ENCODE measurements at places on chromosomes 3 and 15.

DNA sequence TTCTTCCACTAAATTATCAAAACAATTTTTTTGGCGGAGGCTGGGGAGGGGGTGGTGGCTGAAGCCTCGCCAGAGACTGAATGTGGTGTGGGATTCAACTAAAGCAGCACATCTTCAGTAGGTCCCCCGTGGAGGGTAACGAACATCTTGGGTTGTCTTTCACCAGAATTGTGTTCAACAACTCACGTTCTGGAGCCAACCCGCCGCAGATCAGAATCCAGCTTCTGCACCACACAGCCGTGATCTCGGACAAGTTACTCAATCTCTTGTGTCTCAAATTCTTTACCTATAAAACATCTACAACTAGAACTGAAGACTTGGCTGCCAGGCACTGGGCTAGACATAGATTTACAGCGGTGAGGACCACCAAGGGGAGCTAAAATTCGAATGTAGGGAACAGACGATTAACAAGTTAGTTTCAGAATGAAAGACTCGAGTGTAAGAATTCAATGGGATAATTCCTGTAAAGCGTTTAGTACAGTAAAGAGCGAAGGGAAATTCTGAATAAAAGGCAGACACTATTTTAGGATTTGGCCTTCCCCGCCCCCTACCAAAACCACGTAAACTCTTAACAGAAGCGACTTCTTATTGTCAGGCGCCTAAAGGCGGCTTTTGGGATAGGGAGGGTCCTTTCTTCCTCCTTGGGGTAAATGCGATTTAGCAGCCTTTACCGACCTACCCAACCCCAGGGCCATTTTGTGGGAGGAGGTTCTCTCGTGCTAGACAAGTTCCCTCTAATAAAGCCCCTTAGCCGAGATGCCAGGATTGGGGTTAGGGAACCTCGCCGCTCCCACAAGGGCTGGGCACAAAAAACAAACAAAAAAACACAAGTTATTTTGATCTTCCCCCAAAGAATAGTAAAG is 697 bp upstream of the RAB5A start:
- DNase-seq = no peak

- DNase-seq = no peak
Measured at GRCh38 chr3:142274908-142275307, 49.5 kb upstream of the GK5 start.

- DNase-seq = no peak
Measured at GRCh38 chr3:146709969-146710368, 104.8 kb upstream of the PLSCR5 start.

DNA sequence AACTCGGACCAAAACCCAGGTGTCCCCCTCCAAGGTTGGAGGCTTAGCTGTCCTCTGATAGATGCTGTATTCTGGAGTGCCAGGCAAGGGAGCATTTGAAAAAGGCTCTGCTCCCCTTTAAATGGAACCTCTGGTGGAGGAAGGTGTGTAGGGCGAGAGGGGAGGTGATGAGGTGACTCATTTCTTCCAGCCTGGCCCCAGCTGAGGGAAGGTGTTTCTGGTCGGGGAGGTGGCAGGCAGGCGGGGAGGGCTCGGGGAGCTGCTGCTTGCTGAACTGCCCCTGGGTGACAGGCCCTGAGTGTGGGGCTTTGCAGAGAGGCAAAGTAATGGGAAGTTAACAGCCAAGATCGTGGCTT is 18.8 kb downstream of the PSTPIP1 start:
- peak; percentile 90 for DNase-seq

- no peak for DNase-seq
Measured at GRCh38 chr3:38563070-38563885, 67.1 kb downstream of the EXOG start.

DNA sequence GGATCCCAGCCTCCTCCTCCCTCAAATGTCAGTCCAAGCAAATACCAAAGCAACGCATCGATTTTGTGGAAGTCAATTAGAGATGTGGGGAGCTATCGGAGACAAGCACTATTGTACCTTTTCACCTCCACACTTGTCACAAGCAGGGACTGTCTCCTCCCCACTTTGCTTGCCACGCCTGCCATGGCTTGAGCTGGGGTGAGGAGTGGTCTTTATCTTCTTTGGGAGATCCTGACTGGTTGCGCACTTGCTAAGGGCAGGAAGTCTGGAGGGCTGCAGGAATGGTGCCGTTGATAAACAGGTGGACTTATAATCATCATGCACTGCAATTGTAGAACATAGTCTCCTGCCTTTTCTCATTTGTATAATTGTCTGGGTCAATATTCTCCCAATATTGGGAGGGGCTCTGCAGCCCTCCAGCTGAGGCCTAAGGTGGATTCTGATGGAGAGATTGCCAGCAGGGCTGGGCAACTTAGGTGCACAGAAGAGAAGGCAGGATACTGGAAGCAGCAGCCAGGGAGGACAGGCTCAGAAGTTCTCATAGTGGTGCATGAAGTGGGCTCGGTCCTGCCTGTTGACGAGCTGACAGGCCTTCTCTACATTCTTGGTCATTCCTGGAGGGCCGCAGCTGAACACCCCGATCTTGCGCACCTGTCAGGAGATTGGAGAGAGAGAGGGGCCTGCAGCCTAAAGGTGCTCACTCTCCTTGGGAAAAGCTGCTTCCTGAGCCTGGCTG is 20.2 kb downstream of the DUOX2 start:
- DNase-seq = no peak

DNA sequence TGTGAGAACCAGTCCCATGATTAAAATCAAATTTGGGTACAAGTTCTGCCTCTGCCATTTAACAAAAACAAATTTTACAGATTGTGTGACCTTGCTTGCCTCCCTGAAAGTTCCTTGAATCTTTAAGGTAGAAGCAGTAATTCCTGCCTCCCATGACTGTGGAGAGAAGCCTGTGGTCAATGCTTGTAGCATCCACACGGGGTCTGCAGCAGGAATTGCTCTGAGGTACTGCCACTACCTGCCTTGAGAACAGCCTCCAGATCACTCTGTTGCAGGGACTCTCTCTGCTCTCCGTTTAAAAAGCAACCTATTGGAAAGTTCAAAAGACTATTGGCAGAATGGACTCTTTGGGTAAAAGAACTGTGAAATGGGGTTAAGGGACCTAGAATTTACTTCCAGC is 75.9 kb downstream of the SST start:
- no peak for DNase-seq

- no peak for DNase-seq
Measured at GRCh38 chr3:21331321-21331720, 419.7 kb downstream of the ZNF385D start.

GRCh38 chr3:159881208-159881607 is 107.4 kb upstream of the IL12A start:
- no peak for DNase-seq

DNA sequence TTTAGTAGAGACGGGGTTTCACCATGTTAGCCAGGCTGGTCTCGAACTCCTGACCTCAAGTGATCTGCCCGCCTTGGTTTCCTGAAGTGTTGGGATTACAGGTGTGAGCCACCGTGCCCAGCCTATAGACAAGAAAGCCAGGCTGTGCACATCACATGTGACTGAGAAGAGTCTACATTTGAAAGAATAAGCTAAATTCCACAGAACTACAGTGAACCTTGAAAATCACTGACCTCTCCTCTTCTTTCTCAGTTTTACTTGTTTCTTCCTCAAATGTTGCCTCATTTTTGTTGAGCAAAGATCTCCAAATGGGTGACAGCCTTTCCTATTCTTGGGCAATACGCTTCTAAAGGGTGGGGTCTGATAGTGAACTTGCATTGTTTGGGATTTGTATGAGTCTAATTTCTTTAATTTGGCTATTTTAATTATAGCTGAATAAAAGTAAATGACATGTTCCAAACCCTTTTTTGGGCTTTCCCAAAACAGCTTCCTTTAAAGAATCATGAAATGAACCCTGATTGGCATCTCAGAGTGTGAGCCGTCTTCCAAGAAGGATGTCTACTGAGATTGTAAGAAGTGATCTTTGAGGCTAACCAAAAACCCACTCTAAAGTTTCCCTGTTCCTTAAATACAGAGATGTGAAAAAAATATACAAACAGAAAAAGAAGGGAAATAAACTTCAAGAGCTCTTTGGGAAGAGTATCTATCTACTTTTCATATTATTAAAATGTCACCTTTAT is 21.6 kb upstream of the SPTBN5 start:
- DNase-seq = no peak

DNA sequence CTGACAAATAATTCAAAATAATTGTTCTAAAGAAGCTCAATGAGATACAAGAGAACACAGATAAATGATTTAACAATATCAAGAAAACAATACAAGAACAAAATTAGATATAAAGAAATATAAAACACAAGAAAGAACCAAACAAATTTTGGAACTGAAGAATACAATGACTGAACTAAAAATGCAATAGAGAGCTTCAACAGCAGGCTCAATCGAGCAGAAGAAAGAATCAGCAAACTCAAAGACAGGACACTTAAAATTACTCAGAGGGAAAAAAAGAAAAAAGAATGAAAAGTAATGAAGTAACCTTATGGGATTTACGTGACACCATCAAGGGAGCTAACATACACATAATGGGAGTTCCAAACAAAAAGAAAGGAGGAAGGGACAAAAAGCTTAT is 32.1 kb downstream of the CCDC54 start:
- DNase-seq = no peak

DNA sequence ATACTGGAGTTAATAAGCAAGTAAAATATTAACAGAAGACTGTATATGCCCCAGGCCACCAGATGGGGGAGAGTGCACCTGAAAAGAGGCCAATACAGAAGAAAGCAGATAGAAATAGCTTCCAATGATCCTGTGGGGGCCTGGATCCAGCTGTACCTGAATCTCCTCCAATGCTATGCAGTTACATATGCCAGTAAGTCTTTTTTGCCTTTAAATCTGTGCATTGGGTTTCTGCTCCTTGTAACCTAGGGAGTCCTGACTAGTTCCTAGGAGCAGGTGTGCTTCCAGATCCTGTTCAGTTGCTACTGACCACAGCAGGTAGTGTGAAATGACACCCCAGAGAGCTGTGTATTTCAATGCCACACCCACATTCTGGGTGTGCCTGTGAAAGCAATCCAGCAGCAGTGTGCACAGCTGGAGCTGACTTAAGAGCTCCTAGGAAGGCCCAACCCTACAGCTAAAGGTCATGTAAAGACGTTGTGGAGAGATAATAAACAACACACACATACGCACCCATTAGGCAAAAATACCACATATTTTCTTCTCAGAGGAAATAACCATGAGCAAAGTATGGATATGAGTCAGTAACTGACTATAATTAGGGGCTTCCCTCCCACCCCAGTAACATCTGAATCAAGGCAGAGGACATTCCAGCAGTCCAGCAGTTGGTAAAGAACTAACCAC is 62.2 kb upstream of the AKAP13 start:
- peak; percentile 68 for DNase-seq
